Activated CD8-positive, alpha-beta memory T cell treated with anti-CD3 and anti-CD28 coated beads, Interleukin-2, amount 50 U/mL, for 48 hours (primary cell): ENCODE measurements at places on chromosomes 7 and 10.

DNA sequence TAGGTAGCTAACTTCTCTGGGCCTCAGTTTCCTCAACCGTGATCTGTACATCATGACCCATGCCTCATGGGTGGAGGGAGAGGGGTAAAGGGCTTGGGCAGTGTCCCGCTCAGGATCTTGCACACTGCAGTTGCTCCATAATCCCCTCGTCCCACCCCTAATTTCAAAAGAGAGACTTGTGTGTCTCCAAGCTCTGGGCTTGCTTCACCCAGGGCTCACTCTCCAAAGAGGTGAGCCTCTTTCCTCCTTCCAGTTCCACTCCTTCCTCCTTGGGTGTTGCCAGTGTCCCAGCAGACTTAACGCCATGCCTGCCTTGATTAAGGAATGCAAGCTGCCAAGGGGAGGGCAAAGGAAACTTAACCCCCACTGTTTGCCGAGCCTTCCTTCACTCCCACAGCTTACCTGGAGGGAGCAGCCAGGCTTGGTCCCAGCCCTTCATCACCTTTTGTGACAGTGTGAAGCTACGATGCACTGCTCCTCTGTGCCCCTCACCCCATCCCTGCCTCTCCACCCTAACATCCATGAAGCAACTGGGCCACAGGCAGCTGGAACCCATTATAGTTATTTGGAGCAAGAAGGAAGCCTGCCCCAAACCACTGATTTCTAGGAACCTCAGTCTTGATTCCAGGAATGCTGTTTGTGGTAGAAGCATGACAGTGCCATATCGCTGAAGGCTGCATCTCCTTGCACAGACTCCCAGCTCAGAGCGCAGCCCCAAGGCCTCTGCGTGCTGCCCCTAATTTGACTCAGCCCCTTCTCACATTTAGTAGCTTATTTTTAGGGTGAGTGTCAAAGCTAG is 363.3 kb downstream of the TNS3 start:
- no peak for DNase-seq

DNA sequence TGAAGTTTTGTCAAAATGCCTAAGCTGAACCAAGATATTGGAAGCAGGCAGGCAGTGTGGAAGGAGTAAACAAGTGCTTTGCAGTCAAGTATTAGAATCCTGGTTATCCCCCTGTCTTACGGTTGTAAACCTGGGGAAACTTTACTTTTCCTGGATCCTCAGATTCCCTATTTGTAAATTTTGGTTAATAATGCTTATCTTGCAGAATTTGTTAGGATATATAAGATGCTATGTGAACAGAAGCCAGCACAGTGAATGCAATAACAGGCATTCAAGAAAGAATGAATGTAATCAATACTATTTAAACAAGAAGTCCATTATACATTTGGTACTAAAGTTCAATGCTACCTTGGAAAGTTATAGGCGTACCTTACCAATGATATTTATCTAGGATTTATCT is 91.8 kb upstream of the STK17A start:
- DNase-seq, result no peak

DNA sequence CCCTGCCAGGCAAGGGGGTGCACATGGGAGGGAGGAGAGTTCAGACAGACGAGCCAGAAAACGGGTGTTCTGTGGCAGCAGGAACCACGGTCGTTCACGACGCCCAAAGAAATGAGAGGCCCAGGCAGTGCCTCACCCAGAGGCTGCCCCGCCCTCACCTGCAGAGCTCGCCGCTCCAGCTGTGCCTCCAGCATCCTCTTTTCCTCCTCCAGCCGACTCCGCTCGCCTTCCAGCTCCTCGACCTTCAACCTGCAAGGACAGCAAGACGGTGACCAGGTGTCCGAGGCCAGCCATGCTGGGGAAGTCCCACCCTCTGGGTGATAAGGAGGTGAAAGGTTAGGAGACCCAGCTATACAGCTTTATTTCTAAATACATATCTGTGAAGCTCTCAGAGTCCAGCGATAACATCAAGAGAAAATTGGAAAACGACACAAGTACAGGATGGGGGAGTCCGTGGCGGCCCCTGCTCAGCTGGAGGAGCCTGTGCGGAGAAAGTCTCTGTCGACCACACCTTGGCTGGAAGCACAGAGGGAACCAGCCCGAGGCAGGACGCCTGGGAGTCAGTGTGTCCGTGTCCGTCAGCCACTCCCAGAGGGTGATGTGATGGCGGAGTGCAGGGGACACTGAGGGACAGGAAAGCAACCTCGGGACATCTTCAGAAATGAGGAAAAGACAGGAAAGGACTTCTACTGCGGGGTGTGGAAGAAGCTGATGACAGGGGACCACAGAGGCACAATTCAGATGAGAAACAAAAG is 275.1 kb downstream of the MAD1L1 start:
- DNase-seq, result no peak

DNA sequence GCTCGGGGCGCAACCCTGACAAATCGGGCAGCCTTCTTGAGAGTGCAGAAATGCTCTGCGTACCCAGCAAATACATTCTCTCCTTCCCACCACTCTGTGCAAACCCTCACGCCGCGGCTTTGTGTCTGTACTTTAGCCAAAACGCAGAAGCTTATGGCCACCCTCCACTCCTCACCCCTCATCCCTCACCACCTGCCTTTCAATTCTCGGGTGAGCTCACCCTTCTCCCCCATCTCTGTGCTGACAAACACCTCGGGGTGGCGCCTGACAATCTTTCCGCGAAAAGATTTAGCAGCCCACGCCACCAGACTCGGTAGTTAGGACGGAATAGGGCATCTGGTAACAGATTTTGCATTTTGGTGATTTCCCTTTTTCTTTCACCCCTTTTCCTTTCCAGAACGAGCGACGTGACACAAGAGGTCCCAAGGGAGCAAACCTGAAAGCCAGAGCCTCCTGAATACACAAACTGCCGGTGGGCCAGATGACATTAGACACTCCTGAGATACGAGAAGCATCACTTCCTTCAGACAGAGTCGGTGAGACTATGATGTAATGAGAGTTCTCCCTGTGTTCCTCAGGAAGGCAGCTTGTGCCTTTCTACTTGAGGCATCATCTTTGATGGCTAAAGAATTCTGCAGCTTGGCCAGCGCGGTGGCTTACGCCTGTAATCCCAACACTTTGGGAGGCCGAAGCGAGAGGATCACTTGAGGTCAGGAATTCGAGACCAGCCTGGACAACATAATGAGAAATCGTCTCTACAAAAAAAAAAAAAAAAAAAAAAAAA is 671 bp upstream of the ATAD1 start:
- peak; percentile 79 for DNase-seq

GRCh38 chr7:35477609-35478008 is 217.3 kb downstream of the HERPUD2 start:
- no peak for DNase-seq

GRCh38 chr7:69778138-69778537 is 179.9 kb downstream of the AUTS2 start:
- no peak for DNase-seq

GRCh38 chr10:24097751-24098207 is 111.2 kb upstream of the KIAA1217 start:
- no peak for DNase-seq

DNA sequence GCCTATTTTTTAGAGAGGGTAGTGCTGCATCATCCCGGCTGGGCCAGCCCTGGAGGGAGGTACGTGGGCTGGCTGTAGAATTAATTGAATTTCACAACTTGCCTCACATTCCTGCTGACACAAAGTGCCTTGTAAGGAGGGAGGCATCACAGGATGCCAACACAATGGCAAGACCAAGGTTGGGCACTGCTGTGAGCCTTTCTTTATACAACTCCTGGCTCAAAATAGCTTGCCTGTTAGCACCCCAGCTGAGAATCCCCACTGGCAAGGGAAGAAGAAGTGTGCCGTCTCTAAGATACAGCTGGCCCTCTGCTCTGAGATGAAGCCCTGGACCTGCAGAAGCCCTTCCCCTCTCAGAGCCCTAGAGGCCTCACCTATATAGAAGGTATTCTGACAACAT is 873.9 kb downstream of the GRID1 start:
- no peak for DNase-seq

DNA sequence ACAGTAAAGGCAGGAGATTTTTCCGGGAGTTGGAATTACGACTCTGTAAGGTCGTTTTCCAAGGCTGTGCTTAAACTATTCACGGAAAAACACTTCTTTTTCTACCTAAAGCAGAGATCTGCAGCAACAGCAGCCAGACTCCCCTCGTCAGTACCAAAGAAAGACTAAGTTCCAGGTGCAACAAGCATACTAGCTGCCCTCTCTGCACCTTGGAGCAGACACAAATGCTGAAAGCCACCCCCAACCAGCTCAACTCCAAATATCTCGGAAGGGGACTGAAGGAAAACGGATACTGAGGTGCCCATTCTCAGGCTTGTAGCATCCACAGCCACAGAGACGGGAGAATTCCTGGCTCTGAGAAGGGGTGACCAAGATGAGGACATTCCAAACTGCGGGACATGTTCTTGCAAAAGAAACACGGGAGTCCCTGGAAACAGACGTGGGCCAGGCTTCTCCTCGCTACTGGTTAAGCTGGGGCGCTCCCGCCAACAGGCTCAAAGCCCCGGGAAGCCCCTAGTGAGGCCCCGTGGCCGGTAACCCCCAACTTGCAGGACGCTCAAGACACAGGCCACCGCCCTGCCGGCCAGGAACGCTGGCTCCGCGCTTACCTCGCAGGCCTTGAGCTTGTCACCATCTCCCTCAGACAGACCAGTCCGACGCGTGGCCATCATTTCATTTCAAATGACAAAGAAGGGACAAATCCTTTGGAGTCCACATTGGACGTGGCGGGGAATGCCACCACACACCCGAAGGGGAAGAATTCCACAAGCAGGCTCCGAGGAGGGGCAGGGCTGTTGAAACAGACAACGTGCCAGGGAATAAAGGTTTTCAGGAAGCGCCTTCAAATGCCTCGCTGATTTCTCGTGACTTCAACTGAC is 2.2 kb downstream of the ARHGAP21 start:
- no peak for DNase-seq
